ENCODE measurements at places on chromosomes 1 and 21.
A peak's percentile ranks its signal among the peaks of the same experiment; 100 is the strongest.

- DNase-seq, result no peak
These were observed 228.8 kb upstream of the IRF2BP2 start for GRCh38 chr1:234838820-234839219.

DNA sequence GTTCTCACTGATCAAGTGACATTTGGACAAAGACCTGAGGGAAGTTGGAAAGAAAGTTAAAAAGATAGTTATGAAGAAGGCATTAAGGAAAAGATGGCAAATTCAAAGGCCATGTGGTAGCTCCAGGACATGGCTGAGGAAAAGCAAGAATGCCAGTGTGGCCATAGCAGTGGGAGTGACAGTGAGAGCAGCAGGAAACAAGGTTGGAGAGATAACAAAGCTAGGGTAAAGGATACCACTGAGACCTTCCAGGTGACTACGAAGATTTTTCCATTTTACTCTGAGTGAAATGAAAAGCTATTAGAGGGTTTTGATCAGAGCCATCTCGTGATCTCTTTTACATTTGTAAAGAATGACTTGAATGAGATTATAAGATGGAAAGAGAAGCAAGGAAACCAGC, 170.6 kb downstream of the SLC44A5 start:
- no peak for DNase-seq

DNA sequence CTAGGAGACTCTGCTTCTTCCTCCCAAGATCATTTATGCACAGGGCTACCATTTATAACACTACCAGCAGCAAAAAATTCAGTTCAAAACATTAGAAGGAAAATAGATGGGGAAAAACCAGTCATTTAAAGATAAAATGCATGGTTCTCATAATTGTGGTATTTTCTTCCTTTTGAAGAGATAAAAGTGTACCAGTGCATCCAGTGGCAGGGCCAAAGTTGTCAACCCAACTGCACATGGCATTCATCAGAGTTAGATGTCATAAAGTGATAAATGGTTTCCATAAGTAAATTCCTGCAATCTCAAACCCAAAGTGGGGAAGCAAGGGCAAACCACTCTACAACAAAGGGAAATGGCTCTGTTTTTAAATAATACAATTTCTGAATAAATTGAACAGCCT, 119.1 kb upstream of the DMRTA2 start:
- no peak for DNase-seq

DNA sequence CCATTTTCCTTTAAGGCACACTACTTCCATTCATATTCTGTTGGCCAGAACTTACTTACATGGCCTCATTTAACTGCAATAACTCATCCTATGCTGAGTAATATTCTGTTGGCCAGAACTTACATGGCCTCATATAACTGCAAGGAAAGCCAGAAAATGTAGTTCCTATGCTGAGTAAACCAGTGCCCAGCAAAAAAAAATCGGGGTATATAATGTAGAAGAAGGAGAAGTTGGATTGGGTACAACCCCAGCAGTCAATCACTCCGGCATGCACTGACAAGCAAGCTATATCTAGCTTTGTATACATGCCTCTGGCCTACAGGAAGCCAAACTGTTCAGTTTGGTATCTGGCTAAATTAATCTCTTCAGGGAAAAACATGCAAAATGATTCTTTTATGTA, 39.4 kb upstream of the PPIH start:
- peak; percentile 73 for DNase-seq

GRCh38 chr21:43693981-43694380, 24.9 kb upstream of the PDXK start:
- no peak for DNase-seq

All from epithelial cell of esophagus (primary cell).